ENCODE measurements at places on chromosomes 16 and 17. TPM values are rescaled to one million over a fixed set of nuclear protein-coding genes. Genes with fewer than 3 reads are reported as not detected.

The ANKRD13B gene
- 17.0 TPM for total RNA-seq

The ZNF423 gene
- total RNA-seq = 28.6 TPM

The NETO2 gene
- total RNA-seq = 41.8 TPM

The NAGS gene
- 1.8 TPM for total RNA-seq

The KRT27 gene
- total RNA-seq = 0.66 TPM

The KRTAP4-7 gene
- total RNA-seq = not detected

The KRTAP4-6 gene
- not detected for total RNA-seq

The CD300LF gene
- 0.24 TPM for total RNA-seq

The MYCBPAP gene
- 3.8 TPM for total RNA-seq

The CNGB1 gene
- total RNA-seq = 2.1 TPM

The GCGR gene
- total RNA-seq = 0.88 TPM

The RAMP2 gene
- 4.0 TPM for total RNA-seq

DNA sequence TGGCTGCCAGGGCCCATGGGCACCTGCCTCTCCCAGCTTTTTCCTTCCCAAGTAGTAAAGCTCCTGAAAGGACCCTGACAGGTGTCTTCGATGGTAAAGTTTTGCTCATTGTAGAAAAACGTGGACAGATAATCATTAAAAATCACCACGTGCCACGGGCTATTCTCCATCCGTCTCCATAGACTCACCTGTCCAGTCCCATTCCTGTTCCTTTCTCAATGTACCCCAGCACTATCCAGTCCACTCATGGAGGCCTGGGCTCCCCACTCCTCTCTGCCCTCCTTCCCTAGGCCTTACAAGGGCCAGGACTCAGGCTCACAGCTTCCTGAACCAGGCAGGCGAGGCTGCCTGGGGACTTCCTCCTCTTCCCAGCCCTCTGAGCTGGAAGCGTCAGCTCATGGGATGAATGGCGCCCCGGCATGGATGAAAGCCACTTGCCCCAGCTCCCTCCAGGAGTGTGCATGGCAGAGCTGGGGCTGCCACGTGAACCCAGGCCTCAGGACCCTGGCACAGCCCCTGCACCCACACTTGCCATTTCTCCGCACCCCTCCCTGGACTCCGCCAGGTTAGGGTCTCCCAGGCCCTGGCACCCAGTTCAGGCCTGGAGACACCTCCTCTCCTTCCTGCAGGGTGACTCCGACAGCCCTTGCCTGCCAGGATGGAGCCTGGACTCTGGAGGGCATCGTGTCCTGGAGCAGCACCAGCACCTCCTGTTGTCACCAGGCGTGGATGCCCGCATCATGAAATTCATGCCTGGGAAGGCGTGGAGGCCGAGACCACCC, 8.8 kb downstream of the CTRB1 start:
- no peak for ATAC-seq

GRCh38 chr16:2520784-2521531, 787 bp downstream of the AMDHD2 start:
- ATAC-seq = no peak

DNA sequence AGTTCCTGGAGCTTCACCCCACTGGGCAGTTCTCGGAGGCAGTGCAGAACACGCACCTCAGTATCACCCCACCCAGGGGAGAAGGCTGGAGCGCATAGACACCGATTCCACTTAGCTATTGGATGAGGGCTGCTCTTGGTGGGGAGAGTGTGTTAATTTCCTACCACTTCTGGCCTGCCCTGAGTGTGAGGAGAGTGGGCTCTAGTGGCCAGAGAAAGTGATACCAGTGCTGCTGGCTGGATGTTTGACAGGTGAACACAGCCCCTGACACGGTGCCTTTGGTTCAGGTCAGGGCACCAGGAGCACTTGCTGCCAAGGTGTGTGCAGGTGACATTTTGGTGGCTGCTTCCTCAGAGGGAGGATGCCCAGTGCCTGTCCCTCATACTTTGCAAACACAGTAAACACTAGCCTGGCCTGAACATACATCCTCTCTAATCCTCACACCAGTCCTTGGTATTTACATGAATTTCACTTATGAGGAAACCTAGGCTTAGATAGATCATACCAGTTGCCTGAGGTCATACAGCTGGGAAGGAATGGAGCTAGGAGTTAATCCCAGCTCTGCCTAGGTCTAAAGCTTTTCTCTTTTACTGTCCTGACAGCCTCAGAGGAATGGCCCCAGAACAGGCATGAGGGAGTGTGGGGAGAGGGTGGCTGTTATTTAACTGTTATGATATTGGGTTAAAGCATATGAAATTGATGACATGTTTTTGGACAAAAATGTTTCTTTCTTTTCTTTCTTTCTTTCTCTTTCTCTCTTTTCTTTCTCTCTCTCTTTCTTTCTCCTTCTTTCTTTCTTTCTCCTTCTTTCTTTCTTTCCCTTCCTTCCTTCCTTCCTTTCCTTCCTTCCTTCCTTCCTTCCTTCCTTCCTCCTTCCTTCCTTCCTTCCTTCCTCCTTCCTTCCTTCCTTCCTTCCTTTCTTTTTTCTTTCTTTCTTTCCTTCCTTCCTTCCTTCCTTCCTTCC, 21.0 kb upstream of the ITGAX start:
- peak; percentile 50 for ATAC-seq

- no peak for ATAC-seq
Observed at GRCh38 chr17:9367156-9367555, 208.5 kb downstream of the STX8 start.

DNA sequence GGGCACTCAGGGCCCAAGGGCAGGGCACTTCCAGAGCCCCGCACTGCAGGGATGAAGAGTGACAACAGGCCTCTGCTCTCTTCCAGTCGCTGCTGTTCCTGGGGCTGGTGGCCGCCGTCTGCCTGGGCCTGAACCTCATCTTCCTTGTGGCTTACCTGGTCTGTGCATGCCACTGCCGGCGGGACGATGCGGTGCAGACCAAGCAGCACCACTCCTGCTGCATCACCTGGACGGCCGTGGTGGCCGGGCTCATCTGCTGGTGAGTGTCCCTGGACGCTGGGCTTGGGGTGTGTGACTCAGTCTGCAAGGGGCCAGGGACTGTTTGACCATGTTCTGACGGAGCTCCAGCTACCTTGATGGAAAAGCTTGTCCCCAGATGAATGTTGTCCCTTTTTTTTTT, 9.0 kb downstream of the TTYH2 start:
- no peak for ATAC-seq

- peak; percentile 26 for ATAC-seq
Observed at GRCh38 chr17:69961501-69962145, 113.4 kb upstream of the KCNJ16 start.

- ATAC-seq = no peak
Observed at GRCh38 chr17:82438401-82439193, 12.0 kb downstream of the CYBC1 start.

GRCh38 chr16:65123396-65124211, 1.7 kb upstream of the CDH11 start:
- ATAC-seq = no peak

GRCh38 chr16:20930365-20930690, 29.8 kb downstream of the LYRM1 start:
- no peak for ATAC-seq

DNA sequence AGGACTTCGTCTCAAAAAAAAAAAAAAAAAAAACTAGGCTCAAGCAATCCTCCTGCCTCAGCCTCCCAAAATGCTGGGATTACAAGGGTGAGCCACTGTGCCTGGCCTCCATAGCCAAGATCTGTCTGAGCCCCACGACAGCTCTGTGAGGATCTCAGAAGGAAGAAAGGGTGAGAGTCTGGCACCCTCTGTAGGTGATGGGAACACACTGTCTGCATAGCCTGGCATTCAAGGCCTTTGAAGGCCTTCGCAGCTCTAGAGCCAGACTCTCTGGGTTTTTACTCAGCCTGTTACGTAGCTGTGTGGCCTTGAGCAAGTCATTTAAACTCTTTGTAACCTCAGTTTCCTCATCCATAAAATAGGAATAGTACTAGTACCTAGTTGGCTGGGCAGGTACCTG, 6.3 kb upstream of the XPO6 start:
- no peak for ATAC-seq

- ATAC-seq = no peak
Observed at GRCh38 chr17:79053251-79053925, 21.2 kb upstream of the ENGASE start.

- no peak for ATAC-seq
Observed at GRCh38 chr17:47675380-47676198, 18.4 kb upstream of the TBKBP1 start.

GRCh38 chr17:74125156-74125555, 78.3 kb upstream of the RPL38 start:
- ATAC-seq = no peak

GRCh38 chr16:88624977-88625576, 13.3 kb upstream of the IL17C start:
- ATAC-seq = no peak

DNA sequence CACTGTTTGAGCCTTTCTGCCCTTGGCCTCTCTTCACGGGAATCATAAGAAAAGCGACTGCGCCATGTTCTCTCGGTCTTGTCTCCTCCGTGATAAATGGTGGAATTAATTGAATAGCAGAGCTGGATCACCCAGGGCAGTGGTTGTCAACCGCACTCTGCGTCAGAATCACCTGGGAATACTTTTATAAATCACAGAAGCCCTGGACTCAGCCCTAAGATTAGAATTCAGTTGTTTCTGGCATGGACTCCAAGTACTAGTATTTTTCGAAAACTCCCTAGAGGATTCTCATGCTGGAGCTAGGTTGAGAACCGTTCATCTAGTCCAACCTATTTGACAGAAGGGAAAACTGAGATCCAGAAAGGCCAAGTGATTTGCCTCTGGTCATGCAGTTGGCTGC, 64.1 kb downstream of the SPACA3 start:
- ATAC-seq = peak; percentile 48

GRCh38 chr16:54505549-54506213, 219.1 kb upstream of the IRX3 start:
- ATAC-seq = no peak

GRCh38 chr16:89293276-89294143, 76.0 kb downstream of the ZNF778 start:
- ATAC-seq = no peak

- no peak for ATAC-seq
Observed at GRCh38 chr17:72336026-72336803, 215.4 kb downstream of the SOX9 start.

GRCh38 chr16:88074041-88074440, 122.8 kb downstream of the BANP start:
- no peak for ATAC-seq

- ATAC-seq = no peak
Observed at GRCh38 chr16:86076606-86077005, 177.6 kb downstream of the IRF8 start.

DNA sequence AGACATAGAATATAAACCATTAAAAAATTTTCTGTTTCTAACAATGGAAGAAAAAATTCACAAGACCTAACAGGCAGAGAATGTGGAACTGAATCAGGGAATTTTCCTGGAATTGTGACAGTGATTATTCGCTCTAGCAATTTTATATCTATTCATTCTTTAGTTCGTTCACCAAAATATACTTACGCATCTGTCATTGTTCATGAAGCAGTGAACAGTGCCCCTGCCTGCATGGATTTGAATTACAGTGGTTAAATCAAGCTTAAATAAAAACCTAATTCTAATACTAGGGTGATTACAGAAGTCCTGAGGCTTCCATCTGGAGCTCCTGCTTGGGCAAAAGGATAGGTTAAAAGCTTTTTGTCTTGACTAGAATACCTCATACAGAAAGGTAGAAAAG, 48.6 kb downstream of the ABCA8 start:
- no peak for ATAC-seq

DNA sequence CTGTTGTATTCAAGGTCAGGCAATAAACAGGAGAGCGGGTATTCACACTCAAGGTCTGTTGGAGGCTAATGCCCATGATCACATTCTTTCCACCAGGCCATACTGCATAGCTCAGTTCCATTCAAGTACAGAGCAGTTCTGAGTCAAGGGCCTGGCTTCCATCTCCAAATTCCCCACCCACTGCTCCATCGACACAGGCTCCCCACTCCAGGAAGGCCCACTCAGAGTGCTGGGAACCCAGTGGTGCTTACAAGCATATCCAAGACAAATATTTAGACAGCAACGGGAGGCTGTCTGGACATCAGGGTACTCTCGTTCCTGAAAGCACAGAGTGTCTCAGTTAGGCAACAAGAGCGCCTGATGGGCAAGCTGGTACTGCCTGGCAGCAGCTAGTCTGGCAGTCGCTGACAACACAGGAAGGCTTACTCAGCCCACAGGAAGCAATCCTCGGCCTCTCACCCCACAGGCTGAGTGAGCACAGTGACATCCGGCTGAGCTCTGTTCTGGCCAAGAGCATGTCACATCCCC, 40.9 kb downstream of the RFFL start:
- peak; percentile 79 for ATAC-seq

DNA sequence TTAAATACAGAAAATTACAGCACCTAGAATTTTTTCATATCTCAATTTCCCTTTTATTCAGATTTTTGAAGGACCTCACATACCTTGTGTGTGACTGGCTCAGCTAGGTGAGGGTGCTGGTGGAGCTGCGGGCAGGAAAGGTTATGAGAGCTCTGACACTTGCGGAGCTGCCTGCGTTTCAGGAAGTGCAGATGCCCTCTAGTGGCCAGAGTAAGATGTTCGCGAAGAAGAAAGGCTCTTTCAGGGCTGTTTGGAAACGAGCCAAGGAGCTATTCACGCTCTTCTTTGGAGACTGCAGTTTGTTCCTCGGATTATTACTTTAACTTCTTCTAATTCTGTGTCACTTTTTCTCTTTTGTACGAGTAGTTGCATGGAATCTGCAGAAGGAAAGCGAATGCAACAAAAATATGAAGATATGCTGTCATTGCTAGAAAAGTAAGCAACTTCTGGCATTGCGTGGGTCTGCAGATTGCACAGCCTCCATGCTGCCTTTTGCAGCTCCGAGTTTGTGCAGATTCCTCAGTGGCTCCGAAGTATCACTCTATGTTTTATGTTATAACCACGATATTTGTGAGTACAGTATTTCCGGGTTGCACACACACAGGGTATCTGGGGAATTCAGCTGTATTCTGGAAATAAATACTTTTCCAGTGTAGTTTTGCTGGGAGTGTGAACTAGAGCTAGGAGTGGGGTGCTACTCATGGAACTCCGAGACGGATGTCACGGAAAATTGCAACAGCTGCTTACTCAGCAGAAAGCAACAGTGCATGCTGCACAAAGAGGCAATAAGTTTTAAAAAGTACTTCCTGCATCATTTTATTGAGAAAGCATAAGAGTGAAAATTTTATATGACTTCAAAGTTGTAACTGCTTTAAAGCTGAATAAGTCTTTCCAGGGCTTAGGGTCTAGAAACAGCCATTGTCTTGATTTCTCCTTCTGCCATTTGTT, 46.3 kb downstream of the DNAH9 start:
- peak; percentile 85 for ATAC-seq

DNA sequence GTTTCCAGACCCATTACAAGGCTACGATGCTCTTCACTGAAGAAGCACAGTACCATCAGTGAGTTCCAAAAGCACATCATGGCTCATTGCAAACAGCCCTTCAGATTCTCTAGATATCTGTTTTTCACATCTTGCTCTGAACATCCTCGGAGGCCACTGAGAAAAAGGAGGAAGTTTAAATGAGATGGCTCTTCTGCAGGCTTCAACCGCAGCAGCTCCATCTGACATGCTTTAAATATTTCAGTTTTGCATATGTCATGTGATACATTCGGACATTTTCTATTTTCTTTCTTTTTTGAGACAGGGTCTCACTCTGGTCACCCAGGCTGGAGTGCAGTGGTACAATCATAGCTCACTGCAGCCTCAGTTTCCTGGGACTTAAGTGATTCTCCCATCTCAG, 396.8 kb downstream of the NPIPA8 start:
- no peak for ATAC-seq

Data from motor neuron (in vitro differentiated cells).